ENCODE measurements at places on chromosomes 5 and 9. TPM values are rescaled to one million over a fixed set of nuclear protein-coding genes. Genes with fewer than 3 reads are reported as not detected.

DNA sequence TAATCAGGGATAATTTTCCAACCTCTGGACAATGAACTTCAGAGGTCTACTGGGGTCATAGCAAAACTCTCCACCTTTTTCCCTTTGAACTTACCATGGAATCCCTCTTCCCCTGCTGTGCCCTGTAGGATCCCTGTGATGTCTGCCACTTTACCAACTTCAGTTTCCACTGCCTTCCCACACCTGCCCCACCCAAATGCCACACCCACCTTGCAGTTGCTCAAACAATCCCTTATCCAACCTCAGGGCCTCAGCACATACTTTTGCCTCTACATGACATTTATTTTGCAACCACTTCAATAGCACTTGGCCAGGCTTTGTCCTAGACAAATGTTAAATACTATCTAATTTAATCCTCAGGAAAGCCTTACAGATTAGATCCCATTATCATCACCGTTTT is 463.7 kb upstream of the WWC1 start:
- no peak for DNase-seq

DNA sequence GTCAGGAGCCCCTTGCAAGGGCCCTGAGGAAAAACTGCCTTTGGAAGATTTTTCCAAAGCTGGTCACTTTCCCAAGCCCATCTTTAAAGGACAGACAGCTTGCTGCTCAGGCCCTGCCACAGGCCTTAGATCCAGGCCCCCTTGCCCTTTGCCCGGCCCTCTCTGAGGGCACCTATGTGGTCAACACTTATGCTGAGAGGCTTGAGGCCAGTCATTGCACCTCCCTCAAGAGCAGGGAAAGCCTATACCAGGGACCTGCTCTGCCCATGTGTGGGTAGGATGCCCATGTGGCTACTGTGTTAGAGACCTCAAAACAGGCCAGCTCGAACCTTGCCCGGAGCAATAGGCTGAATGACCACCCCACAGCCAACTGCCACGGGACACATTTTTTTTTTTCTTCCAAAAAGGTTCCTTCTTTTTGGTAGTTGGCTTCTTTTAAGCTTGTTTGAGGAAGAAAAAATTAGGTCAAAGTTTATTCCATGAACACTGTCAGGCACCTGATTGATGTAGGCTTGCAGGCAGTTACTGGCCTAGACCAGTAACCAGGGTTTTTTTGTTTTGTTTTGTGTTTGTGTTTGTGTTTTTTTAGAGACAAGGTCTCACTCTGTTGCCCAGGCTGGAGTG is 3.8 kb downstream of the TCF7 start:
- DNase-seq: no peak

GRCh38 chr9:81513059-81513458 is 176.3 kb downstream of the TLE1 start:
- no peak for DNase-seq

DNA sequence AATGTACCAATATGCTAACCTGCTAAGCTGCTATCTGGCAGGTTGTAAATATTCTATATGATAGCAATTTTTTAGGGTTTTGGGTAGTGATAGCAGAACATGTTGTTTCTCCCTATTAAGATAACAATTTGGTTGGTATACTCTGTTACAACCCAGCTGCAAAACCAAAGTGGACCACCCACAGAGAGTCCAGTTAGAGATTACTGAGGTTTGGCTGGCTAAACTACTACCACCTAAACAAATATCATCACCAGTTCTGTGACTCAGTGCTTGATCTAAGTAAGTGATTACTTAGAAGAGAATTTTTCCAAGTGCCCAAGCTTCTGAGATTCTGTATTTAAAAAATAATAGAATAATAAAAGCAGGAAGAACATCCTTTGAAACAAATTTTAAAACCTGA is 72.3 kb downstream of the XRCC4 start:
- DNase-seq: no peak

- DNase-seq: no peak
Measured at GRCh38 chr9:111730937-111731567, 63.7 kb downstream of the SHOC1 start.

- DNase-seq: no peak
Measured at GRCh38 chr5:1329111-1329579, 15.8 kb downstream of the CLPTM1L start.

- DNase-seq: no peak
Measured at GRCh38 chr5:119271758-119272730, 83.8 kb upstream of the TNFAIP8 start.

GRCh38 chr5:16669776-16670175 is 53.0 kb upstream of the RETREG1 start:
- DNase-seq: no peak

Gene CATSPER3
- polyA plus RNA-seq: 0.43 TPM

Gene HMCN2
- polyA plus RNA-seq: not detected

DNA sequence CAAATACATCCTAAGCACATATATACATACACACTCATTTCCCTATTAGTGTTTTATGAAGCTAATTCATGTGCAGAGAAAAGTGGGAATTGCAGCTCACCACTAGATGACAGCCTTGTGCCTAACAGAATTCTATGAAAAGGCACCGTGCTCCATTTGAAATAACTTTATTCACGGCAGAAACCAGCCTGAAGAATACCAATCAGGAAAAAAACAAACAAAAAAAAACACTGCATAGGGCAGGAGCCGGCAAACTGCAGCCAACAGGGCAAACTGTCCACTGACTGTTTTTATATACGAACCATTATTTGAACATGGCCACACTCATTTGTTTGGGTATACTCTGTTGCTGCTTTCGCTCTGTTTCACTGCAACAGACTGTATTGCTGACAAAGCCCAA is 33.6 kb downstream of the ERMP1 start:
- no peak for DNase-seq

GRCh38 chr9:113665064-113665463 is 201.5 kb downstream of the RGS3 start:
- no peak for DNase-seq

GRCh38 chr5:147451193-147451592 is 58.7 kb downstream of the DPYSL3 start:
- DNase-seq: no peak

- no peak for DNase-seq
Measured at GRCh38 chr5:156556666-156557406, 229.9 kb downstream of the SGCD start.

Gene ADGRD2
- polyA plus RNA-seq: not detected
